ENCODE measurements at places on chromosomes 1 and 21.
A peak's percentile ranks its signal among the peaks of the same experiment; 100 is the strongest.

DNA sequence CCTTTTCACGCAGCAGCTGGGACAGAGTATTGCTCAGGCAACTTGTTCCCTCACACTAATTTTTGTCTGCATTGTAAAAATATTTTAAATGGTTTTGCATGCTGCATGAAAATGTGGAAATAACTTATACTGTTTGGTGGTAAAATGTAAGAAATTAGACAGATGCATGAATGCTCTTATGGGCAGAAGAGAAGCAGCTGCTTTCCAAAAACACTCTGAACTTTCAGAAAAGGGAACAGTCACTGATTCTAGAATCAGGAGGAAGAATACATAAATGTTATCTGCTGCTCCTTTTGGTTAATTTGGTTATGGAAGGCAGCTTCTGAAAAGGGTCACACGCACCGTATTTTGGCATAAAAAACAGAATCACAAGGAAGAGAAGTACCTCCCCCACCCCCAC lies 87.0 kb upstream of the RUNX1 start:
- no peak for DNase-seq

GRCh38 chr1:238832106-238832505 lies 554.3 kb upstream of the CHRM3 start:
- DNase-seq: no peak

- DNase-seq: peak; percentile 20
Measured at GRCh38 chr1:67148516-67149178, 13.9 kb upstream of the C1orf141 start.

GRCh38 chr1:167676916-167677848 lies 44.6 kb upstream of the MPZL1 start:
- DNase-seq: no peak

DNA sequence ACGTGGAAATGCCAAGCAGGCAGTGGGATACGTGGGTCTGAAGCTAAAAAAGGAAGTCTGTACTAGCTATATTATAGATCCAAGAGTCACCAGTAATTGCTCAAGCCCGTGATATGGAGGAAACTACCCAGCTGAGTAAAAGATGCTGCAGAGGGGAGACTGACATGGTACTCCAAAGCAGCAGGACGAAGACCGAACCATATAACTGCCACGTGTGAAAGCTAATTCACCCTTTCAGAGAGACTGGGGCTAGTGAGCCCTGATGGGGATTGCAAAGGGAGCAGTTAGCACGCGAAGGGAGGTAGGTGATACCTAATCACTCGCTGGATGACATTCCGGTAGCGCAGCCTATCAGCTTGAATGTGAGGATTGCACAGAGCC lies 316 bp downstream of the AP4B1 start:
- DNase-seq: no peak

- no peak for DNase-seq
Measured at GRCh38 chr1:19138331-19138730, 71.7 kb downstream of the UBR4 start.

DNA sequence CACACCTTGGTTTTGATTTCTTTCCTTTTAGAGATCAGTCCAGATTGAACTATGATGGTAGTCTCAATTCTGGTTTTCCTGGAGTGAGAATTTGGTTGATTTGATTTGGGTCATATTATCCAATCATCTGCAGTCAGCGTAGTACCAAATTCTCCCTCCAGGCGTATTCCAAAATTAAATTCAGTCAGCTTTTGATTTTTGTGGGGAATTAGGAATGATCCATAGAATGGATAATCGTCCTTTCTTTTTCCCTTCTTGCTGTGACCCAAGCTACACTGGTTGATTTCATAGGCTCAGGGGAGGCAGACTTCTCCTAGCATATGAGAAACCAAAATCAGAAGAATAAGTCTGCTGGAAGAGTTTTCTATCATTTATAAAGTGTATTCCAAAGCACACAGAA lies 4.9 kb downstream of the PRCC start:
- no peak for DNase-seq

DNA sequence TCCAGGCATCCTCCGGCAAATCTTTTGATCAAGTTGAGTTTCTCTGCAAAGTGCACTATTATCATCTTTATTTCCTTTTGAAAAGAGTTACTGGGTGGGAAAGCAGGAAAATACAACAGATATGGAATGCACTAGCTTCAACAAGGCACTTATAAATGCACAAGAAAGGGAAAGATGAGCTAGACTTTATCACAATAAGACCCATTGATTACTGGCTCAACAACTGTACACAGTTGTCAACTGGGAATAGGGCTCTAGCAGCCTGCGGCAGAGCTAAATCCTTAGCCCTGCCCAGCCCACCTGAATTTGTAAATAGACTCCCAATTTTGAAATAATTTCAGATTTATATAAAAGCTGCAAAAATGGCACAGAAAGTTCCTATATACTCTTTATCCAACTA lies 111.4 kb downstream of the CSMD2 start:
- no peak for DNase-seq

GRCh38 chr1:10001016-10001665 lies 4.1 kb downstream of the RBP7 start:
- no peak for DNase-seq

- no peak for DNase-seq
Measured at GRCh38 chr1:199786695-199787094, 240.8 kb upstream of the NR5A2 start.

DNA sequence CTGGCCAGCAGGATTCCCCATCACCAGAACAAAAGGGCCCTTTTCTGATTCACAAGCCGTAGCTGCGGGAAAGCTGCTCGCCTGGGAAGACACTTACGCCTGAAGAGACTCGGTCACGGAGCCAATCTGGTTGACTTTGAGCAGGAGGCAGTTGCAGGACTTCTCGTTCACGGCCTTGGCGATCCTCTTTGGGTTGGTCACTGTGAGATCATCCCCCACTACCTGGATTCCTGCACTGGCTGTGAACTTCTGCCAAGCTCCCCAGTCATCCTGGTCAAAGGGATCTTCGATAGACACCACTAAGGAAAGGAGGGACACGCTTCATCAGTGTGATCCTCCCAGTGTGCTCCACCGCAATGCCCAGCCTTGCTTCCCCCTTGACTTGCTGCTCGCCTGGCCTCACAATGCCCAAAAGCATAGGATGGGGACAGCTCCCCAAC lies 14.7 kb downstream of the ENO1 start:
- no peak for DNase-seq

DNA sequence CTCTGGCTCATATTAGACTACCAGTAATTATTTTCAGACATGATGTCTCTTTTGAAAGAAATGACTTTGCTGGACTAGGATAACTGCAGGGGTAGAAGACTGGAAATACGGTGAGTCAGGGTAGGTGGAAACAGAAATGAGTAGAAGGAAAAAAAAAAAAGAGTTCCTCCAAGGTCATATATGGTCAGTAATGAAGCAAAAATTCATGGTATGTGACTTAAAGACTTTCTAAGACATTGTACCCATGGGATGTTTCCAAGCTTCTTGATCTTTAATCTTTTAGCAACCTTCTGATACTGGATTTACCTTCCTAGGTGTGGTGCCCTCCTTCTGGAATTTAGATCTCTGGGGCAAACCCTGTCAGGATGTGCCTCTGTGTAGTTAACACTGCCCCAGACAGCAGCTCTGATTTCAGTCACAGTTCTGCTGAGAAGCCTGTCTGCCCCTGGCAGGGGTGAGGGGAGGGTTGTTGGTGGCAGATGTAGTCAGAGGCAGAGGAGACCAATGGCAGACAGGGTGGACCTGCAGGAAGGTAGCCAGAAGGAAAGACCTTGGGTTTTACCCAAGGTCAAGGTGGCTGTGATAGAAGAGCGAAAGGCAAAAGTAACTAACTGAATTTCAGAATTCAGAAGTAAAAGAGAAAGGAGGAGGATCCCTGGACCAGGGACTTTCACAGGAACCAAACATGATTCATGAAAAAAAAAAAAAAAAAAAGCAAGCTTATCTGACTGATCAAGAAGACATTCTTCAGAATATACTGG lies 44.1 kb upstream of the BCL10 start:
- DNase-seq: no peak

DNA sequence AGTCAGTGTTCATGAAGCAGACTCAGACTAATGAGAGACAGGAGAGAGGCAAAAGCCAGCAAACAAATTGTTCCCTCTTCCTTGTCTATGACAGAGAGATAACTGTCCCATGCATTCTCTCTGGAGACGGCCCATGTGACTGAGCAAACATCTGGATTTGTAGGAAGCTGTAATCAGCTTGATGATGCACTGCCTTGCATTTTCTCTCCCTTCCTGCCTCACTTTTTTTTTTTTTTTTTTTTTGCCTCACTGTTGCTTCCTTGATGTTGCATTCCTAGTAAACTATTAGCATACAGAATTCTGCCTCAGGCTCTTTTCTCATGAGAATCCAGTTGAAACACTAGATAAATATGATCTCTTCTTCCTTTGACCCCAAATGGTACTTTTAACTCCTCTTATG lies 134.5 kb downstream of the HHIPL2 start:
- DNase-seq: no peak

GRCh38 chr1:30450148-30450817 lies 273.1 kb downstream of the MATN1 start:
- no peak for DNase-seq

DNA sequence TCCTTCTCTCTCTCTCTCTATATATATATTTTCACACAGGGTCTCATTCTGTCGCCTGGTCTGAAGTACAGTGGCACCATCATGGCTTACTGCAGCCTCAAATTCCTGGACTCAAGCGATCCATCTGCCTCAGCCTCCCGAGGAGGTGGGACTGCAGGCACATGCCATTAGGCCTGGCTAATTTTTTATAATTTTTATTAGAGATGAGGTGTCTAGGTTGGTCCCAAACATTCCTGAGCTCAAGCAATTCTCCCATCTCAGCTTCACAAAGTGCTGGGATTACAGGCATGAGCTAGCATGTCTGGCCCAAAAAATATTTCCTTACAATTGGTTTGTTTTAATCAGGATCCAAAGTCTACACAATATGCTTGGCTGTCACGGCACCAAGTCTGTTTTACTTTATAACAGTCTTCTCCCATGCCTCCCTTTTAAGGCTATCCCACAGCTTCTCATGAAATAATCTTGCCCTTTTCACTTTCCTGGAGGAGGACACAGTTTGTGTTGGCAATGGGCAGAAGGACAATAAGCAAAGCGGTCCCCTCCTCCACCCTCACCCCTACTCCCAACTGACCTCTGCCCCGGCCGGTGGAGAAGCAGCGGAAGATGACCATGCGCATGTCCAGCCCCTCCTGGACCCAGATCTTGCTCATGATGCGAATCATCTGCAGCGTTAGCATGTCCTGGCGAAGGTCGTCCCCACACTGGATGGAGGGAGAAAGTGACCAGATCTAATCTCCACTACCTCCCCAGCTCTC lies 28.2 kb upstream of the PPP1R15B start:
- no peak for DNase-seq

DNA sequence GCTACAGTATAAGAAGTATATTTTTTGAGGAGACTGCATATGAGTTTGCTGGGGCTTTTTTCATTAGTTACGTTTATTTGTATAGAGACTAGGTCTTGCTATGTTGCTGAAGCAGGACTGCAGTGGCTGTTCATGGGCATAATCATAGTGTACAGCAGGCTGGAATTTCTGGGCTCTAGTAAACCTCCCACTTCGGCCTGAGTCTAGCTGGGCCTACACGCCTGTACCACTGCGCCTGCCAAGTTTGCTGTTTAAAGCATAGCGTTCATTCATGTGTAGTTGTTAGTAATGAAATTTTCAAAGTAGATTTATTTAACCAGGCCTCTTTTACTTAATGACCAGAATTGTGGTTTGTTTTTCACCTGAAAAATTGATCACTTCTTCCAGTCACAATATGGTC lies 33.8 kb downstream of the HS2ST1 start:
- DNase-seq: no peak

DNA sequence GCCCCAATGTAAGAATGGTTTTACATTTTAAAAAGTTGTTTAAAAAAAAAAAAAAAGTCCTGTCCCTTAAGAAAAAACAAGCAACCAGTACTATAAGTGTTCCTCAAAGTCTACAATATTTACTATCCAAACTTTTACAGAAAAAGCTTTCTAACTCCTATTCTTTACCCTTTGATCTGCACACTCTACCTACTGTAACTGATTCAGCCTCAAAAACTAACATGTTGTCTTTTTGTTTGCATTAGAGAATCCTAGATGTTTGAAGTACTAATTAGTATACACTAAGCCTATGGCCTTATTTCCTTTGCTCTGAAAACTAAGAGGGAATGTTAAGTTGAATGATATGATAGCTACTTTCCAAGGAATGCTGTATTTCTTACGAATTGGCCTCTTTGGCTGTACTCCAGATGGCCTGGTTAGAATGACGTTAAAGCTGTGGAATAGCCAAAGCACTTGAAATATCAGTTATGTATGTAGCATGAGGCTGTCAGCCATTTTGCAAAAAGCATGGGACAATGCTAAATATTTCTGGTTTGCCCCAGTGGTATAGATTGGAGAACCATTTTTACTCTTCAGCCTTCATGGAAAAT lies 234.8 kb downstream of the GPR52 start:
- DNase-seq: no peak

DNA sequence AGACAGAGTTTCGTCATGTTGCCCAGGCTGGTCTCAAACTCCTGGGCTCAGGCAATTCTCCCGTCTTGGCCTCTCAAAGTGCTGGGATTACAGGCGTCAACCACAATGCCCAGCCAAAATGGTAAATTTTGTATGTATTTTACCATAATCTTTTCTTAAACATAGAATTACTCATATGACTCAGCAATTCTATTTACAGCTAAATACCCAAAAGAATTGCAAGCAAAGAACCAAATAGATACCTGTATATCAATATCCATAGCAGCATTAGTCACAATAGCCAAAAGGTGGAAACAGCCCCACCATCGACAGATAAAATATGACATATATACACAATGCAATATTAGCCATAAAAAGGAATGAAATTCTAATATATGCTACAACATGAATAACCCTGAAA lies 36.5 kb downstream of the TESK2 start:
- DNase-seq: no peak

DNA sequence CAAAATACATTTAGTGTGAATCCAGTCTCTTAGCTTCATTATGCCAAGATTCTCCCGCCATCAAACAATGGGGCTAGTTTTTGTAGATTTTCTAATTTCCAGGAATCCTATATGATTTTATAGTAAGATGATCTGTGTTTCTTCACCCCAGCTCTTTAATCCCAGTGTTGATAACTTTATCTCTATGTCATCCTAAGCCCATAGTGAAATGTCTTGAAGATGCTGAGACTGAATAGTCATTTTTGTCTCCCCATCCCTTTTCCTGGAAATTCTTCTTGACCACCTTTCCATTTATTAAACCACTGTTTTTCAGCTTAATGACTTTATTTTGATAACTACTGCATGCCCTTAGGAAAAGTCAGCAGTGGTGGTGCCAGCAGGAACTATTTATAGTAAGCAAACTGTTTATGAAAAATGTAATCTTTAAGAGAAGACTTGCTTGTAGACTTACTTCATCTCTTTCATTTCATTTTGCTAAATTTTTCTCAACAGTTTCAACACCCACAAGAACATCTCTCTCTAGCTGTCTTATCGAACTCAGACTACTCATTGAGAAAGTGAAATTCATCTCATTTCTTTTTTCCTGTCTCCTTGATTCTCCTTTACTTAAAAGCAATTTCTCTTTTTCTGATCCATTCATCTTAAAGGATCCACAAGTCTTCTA lies 116.6 kb downstream of the NTMT2 start:
- DNase-seq: no peak

GRCh38 chr1:46084553-46085451 lies 47.6 kb downstream of the PIK3R3 start:
- peak; percentile 14 for DNase-seq

GRCh38 chr1:115286431-115287205 lies 51.4 kb downstream of the NGF start:
- no peak for DNase-seq

- no peak for DNase-seq
Measured at GRCh38 chr1:57489358-57490036, 65.6 kb upstream of the DAB1 start.
